ENCODE measurements at places on chromosomes 3 and 15.

DNA sequence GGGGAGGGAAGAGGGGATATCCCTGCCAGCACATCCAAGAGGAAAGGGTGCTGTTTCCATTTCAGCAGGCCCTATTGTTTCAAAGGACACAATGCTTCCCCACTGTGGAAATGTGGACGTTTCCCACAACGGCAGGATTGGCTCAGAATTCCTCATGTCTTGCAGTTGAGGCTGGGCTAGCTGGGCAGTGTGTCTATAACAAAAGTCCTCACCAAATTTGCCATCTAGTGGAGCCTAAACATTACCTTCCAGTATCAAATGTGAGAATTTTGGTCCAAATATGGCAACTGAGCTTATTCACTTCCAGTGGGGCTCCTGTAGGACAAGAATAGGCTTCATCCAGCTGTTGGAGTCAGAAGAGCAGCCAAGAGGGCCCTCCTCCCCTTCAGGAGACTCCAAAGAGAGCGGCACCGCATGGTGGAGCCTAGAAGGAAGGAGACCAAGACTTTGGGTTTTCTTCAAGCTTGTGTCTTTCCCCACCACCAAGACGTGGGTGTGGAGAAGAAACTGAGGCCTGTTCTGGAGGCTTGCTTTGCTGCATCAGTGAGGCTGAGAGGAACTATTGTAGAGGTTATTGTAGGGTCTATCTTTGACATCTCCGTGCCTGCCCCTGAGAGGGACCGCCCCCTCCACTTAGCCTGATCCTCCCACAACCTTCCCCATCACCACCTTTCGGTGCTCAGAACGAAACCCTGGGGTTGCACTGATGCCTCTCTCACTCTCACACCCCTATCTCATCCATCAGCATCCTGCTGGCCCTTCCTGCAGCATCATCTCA, 45.3 kb upstream of the SLCO2A1 start:
- DNase-seq = no peak

GRCh38 chr3:10725067-10725466, 91.0 kb upstream of the SLC6A11 start:
- no peak for DNase-seq

GRCh38 chr3:125310623-125311081, 64.5 kb downstream of the ZNF148 start:
- no peak for DNase-seq

- DNase-seq = no peak
Observed at GRCh38 chr3:197205675-197206074, 92.7 kb downstream of the DLG1 start.

- no peak for DNase-seq
Observed at GRCh38 chr15:27993544-27993943, 105.6 kb downstream of the OCA2 start.

DNA sequence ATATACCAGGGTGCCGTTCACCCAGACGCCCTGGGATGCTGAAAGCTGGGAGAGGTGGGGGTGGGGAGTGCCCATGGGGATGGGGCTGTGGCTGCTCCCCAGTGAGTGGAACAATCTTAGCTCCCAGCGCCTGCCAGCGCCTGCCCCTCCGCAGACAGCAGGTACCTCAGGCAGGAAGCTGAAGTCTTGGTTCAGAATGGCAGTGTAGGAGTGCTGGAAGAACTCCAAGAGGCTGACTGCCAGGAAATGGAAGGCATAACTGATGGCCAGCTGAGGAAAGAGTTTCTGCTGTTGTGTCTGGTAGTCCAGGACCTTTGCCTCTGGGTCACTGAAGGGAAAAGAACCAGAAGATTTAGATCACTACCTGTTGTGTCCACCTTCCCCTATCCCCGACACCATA, 8.4 kb downstream of the ACOX2 start:
- no peak for DNase-seq

GRCh38 chr3:46628901-46629369, 16.6 kb downstream of the FAM240A start:
- no peak for DNase-seq

DNA sequence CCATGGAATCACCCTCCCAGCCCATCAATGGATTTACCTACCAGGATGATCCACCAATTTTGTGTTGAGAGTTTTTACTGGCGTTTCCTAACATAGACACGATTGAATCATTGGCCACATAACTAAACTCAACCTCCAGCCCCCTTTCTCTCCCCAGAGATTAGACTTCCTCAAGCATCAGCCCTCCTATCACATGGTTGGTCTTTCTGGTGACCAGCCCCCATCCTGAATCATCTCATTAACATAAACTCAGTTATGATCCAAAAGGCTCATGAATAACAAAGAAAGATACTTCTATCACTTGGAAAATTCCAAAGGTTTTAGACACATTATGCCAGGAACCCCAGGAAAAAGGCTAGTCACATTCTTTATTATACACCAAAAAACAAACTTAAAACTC, 21.2 kb downstream of the PRKAR2A start:
- DNase-seq = no peak

DNA sequence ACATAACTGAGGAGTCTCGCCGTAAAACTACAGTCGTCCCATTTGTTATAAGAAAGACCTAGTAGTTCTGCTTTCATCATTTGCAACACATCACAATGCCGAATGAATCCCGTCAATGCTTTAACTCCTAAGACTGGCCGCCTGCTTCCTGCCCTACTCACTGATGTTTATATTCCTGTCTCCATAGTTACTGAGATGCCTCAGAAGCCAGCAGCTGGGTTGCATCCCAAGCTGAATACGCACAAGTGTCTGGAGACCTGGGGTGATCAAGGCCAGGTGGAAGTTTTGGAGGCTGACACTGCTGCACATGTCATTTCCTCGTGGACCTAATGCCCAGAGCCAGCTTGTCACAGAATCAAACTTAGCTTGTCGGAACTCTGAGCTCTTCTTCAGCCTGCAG, 95.2 kb upstream of the UBE2E1 start:
- DNase-seq = no peak

GRCh38 chr3:10026084-10026890, at the start of gene FANCD2:
Gene FANCD2 (plus strand): TSS chr3:10026437. CDS start chr3:10028658, 2,221 bp downstream.
- peak; percentile 34 for DNase-seq

DNA sequence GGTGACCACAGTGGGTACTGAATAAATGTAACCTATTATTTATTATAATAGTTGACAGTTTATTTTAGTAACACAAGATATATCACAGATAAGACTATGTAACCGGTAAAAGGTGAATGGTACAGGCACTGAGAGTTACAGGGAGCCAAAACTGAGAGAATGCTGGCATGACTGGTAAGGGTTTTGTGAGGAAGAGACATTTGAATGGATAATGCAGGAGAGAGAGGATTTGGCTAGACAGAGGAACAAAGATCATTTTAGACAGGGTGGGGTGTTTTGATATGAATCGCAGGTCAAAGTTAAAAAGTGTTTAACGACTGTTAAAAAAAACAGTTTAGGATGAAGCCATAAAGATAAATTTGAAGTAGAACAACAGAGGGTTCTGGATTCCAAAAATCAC, 421.1 kb downstream of the ZBTB20 start:
- no peak for DNase-seq
